ENCODE measurements at places on chromosomes 4 and X.

DNA sequence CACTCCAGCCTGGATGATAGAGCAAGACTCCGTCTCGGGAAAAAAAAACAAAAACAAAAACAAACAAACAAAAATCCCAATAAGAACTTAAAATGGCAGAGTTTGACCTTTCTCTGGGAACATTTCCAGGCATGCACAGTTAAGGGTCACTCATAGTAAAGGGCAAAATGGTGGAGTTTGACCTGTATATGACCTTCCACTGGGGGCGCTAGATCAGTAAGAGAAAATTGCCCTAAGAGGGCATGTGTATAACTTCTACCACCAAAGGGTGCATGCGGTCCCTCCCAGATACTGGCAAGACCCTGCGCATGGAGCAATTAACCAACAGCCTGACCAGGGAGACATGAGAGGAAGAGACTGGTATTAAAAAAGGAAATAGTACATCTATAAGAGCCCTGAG, 177.2 kb downstream of the MOSPD2 start:
- no peak for DNase-seq

DNA sequence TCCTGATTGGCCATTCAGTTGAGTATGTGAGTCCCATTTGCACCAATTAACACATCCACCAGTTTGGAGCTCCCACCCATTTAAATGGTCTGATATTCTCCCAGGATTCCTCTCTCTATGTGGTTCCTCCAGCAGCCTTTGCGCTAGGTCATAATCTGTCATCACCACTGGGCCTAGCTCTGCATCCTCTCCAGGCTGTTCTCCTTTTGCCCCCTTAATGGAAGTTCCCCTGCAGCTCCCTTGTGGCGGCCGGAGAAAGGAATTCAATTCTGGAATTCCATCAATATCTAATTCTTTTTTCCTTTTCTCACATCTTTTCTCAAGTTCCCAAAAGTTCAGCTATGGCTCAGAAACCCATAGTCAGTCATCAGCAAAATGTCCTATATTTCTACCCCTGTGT, 2184.4 kb upstream of the AGA start:
- DNase-seq: no peak

DNA sequence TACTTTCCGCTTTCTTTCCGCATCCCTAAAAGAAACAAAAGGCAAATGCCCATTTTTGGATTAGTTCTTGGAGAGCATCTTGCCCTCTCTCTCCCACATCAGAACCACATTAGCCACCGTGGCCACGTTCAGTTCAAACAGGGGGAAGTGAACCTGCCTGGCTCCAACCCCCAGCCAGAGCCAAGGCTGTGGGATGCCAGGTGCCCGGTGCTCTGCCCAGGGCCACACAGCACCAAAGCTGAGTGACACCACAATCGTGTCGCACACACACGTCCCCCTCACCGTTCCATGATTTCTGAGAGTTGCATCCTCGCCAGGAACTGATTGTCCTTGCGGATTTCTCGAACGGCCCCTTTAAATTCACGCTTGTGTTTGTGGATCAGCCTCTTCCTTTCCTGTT, 24.3 kb downstream of the NOP14 start:
- no peak for DNase-seq

- no peak for DNase-seq
These were observed 91.3 kb upstream of the GALNTL6 start for GRCh38 chr4:171721937-171722336.

- DNase-seq: no peak
These were observed 68.7 kb upstream of the ARX start for GRCh38 chrX:25084446-25084845.

DNA sequence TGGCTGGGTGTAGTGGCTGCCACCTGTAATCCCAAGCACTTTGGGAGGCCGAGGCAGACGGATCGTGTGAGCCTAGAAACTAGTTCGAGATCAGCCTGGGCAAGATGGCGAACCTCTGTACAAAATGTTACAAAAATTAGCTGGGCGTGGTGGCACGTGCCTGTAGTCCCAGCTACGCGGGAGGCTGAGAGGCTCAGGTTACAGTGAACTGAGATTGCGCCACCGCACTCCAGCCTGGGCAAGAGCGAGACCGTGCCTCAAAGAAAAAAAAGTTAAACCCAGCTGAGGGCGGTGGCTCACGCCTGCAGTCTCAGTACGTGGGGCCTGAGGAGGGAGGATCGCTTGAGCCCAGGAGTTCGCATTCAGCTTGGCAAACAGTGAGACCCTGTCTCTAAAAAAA, 1.1 kb downstream of the TKTL1 start:
- DNase-seq: no peak
